ENCODE measurements at places on chromosomes 5 and 9.
A peak's percentile ranks its signal among the peaks of the same experiment; 100 is the strongest.

GRCh38 chr5:3142261-3143027 is 391.0 kb upstream of the IRX2 start:
- DNase-seq = no peak

GRCh38 chr5:151023047-151023615 is 2.7 kb downstream of the GPX3 start:
- no peak for DNase-seq

- no peak for DNase-seq
Measured at GRCh38 chr9:133784731-133785561, 46.8 kb upstream of the SARDH start.

GRCh38 chr5:148965511-148966265 is 97.2 kb downstream of the SH3TC2 start:
- no peak for DNase-seq

DNA sequence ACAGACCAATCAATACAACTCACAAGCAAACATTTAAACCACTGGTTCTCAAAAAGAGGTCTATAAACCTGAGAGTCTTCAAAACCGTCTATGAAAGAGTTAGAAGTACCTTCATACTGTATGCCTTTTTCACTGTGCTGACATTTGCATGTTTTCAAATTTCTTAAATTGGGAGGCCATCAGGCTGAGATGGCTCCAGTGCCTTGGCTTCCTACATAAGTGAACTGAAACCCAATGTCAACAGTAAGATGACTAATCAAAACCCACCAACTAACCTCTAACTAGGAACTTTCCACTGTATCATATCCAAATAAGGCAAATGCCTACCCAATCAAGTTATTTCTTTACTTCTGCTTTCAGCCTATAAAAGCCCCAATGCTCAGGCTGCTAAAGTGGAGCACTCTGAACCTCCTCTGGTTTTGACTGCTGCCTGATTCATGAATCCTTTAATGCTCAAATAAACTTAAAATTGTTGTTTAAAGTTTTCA is 35.1 kb downstream of the FAM13B start:
- DNase-seq = peak; percentile 68

DNA sequence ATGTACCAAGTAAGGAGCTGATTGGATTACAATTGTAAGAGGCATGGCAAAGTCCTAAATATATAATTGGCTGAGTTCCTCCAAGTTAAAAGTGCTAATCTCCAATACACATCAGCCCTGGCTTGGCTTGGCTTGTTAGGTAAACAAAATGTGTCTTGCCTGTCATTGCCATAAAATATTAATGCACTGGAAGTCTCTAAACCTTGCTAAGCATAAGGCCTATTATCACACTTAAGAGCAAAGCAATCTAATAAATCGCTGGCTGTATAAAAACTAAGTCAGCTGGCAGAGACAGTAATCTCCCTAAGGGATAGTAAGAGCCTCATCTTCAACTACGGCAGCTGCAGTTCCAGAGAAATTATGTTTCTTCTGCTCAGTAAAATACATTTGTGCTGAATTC is 418.6 kb upstream of the GRAMD2B start:
- no peak for DNase-seq

GRCh38 chr9:3014178-3014577 is 170.3 kb upstream of the PUM3 start:
- no peak for DNase-seq

DNA sequence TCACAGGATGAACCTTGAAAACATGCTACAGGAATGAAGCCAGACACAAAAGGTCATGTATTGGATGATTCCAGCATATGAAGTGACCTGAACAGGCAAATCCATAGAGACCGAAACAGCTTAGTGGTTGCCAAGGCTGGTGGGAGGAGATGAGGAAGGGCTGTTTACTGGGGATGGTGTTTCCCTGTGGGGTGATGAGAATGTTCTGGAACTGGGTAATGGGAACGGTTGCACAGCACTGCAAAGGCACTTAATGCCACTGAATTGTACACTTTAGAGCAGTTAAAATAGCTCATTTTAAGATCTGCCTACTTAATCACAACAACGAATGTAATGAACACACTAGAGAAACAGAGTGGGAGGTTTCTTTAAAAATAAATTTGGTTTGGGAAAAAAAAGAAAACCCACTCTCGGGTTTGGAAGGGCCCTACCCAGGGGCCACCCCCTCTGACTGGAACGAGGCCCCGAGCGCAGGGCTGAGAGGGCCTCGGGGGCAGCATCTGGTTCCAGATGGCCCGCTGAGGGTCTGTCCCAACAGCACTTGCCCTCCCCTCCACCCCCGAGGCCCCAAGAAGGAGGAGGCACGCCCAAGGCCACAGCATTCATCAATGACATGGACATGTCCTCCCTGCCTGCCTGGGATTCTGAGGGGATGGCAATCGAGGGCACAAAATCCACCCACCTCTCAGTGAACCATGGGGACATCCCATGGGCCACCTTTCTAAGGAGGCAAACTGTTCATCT is 31.7 kb downstream of the SARDH start:
- no peak for DNase-seq

- no peak for DNase-seq
Measured at GRCh38 chr5:137250421-137250820, 248.7 kb downstream of the SPOCK1 start.

DNA sequence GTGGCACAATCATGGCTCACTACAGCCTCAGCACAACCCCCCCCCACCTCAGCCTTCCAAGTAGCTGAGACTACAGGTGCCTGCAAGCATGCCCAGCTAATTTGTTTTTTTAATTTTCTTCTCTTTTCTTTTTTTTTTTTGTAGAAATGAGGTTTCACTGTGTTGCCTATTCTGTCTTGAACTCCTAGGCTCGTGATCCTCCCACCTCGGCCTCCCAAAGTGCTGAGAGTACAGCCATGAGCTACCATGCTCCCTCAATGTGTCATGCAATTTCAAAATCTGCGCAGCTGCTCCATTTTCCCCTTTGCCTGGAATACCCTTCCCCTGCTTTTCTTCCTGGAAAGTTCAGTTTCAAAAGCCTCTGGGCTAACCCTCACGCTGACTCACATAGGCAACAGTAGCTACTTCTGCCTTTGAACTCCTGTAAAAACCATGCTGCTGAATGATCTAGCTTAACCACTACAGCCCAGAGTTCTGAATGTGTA is 71.0 kb upstream of the IL7R start:
- no peak for DNase-seq

GRCh38 chr9:81227507-81228245 is 461.7 kb downstream of the TLE1 start:
- no peak for DNase-seq

DNA sequence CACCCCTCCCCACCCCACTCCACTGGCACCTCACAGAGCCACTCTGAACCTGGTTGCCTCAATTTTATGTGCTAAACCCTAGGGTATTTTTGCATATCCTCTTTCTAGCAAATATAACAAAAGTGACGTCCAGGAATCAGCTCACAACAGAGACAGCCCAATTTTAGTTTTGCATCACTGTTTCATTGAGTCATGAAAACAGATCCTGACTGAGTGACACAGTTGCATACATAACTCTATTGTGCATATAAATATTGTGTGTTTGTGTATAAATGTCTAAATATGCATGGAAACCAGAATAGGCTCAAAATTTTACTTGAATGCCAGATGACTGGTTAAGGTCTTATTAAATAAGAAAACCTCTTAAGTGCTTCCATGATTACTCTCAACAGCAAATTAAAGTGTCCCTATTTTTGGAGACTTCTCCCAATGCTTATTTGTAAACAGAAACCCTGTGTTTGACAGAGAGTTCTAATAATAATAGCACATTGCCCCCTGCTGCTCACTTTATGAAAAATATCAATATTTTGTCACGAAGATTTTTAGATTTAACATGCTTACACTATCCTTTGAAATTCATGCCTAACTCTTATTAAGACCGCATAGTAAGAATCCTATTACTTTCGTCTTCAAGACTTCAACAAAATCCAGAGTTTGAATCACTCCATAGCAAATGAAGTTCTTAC is 75.5 kb upstream of the PRRC1 start:
- peak; percentile 21 for DNase-seq

- no peak for DNase-seq
Measured at GRCh38 chr5:175417384-175417783, 26.6 kb downstream of the DRD1 start.

GRCh38 chr5:134529460-134529859 is 4.0 kb downstream of the JADE2 start:
- DNase-seq = no peak

DNA sequence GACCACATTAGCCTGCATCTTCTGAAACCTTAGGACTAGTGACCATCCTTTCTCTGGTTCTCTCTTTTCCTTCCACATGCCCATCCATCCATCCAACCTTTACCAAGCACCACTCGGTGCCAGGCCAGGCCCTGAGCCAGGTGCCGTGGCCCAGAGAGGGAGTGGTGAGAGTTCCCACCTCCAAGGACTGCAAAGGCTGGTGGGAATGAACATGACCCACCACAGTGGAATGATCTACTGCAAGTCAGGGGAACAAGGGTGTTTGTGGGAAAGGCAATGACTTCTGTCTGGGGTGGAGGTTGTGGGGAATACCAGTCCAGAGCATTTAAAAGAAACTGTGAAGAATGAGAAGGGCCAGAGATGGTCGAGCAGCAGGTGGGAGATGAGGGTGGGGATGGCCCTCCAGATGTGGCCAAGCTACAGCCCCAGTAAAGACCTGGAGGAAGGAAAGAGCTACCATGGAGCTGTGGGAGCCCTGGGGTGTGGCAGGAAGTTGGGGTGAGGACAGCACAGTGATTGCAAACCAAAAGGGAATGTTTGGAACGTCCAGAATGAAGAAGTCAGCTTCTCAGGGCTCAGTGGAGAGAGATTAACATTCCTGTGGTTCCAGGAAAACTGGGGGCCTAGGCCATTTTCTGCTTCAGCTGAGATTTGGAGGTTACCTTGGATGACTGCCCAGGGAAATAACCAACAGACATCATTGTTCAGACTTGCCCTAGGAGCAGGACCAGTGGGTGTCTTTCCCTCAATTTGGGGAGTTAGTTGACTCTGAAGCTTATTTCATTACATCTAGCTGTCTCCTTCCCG is 30.7 kb upstream of the CORO2A start:
- DNase-seq = no peak

GRCh38 chr5:135065306-135066265 is 31.6 kb upstream of the PITX1 start:
- DNase-seq = no peak

Measured in NB4 (cell line).